NT2/D1 (cell line): ENCODE measurements at places on chromosomes 13 and 19.

GRCh38 chr13:62747629-62748028, 1332.0 kb upstream of the PCDH20 start:
- DNase-seq = no peak

DNA sequence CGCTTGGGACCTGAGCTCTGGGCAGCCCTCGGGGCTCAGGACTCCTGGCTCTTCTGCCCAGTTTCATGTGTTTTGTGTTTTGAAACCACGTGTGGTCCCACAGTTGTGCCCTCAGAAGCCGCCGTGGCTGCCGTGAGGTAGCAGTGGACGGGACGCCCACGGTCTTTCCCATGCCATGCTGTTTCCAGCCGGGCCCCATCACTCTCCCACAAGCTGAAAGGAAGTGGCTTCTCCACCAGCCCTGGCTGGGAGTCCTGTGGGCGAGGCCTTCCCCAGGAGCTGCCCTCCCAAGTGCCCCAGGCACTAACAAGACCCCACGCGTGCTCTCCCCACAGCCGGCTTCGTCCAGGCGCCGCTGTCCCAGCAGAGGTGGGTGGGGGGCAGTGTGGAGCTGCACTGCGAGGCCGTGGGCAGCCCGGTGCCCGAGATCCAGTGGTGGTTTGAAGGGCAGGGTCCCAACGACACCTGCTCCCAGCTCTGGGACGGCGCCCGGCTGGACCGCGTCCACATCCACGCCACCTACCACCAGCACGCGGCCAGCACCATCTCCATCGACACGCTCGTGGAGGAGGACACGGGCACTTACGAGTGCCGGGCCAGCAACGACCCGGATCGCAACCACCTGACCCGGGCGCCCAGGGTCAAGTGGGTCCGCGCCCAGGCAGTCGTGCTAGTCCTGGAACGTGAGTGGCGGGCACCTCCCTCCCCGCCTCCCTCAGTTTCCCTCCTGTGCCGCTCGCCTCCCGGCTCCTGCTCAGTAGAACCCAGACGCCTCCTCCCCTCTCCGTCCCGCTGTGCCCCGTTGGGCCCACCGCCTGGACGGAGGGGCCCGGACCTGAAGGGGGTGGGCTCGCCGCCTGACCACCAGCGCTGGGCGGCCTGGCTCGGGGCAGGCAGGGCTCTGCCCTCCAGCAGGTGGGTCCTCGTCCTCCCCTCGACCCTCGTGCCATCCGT, 5.3 kb downstream of the BSG start:
- DNase-seq = no peak

GRCh38 chr13:52852444-52852843, 4.0 kb upstream of the PCDH8 start:
- DNase-seq = no peak

GRCh38 chr13:46265292-46265691, 53.6 kb downstream of the LRRC63 start:
- no peak for DNase-seq

- no peak for DNase-seq
Measured at GRCh38 chr13:28658539-28658795, 463 bp upstream of the POMP start.

- DNase-seq = no peak
Measured at GRCh38 chr13:113468029-113468428, 14.7 kb upstream of the ADPRHL1 start.

- DNase-seq = no peak
Measured at GRCh38 chr19:2016041-2016807, 710 bp upstream of the BTBD2 start.

- no peak for DNase-seq
Measured at GRCh38 chr19:17602872-17603510, 47.5 kb downstream of the COLGALT1 start.
